ENCODE measurements at places on chromosomes 4 and X. TPM values are rescaled to one million over a fixed set of nuclear protein-coding genes. Genes with fewer than 3 reads are reported as not detected.

DNA sequence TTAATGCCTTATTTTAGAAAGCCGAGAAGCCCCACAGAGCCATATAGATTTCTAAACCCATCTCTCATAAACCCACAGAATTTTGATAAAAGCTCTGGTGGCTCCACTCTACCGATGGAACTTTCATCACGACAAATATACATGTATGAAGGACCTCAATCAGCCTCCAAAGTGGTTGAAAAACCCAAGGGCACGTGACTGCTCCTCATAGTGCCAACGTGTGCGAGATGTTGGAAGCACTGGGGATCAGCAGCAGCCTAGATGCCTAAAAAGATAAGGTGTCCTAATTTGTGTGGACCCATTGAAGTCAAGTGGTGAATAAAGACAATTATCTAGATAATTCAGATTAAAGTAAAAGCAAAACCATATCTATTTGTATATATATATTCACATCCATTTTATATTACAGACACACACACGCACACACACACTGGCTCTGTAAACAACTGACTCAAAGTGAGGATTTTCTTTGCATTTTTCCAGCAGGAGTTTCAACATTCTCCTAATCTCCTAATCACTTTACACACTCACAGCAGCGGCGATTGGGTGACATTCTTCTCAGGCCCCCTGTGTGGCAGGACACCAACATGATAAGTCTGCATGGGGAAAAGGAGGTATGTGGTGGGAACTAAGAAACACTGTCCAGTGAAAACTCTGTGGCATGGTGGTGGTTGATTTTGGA is 2.8 kb upstream of the PITX2 start:
- peaks cover 26% of the 10 kb centered on the region for H3K4me1 ChIP-seq
- H3K36me3 ChIP-seq = peaks cover 13% of the 10 kb centered on the region
- no peak overlapping the region for H3K4me3 ChIP-seq
- DNase-seq = no peak
- H3K27ac ChIP-seq = no peak overlapping the region

Gene TCEAL5
- not detected for total RNA-seq

Gene CXCL6
- not detected for total RNA-seq

DNA sequence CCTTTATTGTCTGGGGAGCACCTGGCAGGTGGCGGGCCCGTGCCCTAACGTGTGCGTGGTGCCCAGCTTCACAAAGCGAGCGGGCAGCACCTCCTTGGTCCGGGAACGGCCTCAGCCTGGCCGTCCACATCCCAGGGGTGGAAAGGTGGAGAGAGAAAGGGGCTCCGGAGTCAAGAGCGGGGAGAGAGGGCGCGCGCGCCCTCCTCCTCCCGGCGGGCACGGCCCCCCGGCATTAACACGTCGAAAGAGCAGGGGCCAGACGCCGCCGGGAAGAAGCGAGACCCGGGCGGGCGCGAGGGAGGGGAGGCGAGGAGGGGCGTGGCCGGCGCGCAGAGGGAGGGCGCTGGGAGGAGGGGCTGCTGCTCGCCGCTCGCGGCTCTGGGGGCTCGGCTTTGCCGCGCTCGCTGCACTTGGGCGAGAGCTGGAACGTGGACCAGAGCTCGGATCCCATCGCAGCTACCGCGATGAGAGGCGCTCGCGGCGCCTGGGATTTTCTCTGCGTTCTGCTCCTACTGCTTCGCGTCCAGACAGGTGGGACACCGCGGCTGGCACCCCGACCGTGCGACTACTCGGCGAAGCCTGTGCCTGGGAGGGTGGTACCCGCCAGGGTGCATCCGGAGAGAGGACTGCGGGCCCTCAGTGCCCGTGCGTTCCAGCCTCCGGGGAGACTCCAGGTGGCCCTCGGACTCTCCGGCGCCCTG is at the start of gene KIT:
TSS of gene KIT (plus strand) at position 407 of the 701 bp plus-strand sequence. CDS start at position 465, 58 bp downstream.
- DNase-seq = peak; percentile 94
- H3K4me3 ChIP-seq = peak within 1 kb of the TSS; percentile 84
- peaks cover 39% of the 10 kb centered on the region for H3K4me1 ChIP-seq
- peaks cover 5% of the 10 kb centered on the region for H3K27me3 ChIP-seq
- no peaks in the 10 kb centered on the region for H3K36me3 ChIP-seq
- H3K27ac ChIP-seq = no peak within 1 kb of the TSS

- no peaks in the 10 kb centered on the region for H3K27me3 ChIP-seq
- no peak overlapping the region for H3K4me3 ChIP-seq
- no peak overlapping the region for H3K27ac ChIP-seq
- no peaks in the 10 kb centered on the region for H3K4me1 ChIP-seq
Observed at GRCh38 chr4:82965763-82966162, 44.9 kb downstream of the LIN54 start.

Gene SLC9B1
- total RNA-seq = 1.3 TPM

GRCh38 chr4:94036964-94037363 is 170.7 kb upstream of the SMARCAD1 start:
- H3K36me3 ChIP-seq = no peaks in the 10 kb centered on the region
- H3K27ac ChIP-seq = no peak overlapping the region
- DNase-seq = no peak
- no peak overlapping the region for H3K4me3 ChIP-seq
- peaks cover 11% of the 10 kb centered on the region for H3K4me1 ChIP-seq
- H3K27me3 ChIP-seq = peaks cover 2% of the 10 kb centered on the region

Gene SMIM10
- 4.7 TPM for total RNA-seq

Gene NRK
- 13.1 TPM for total RNA-seq

Gene FAM9C
- not detected for total RNA-seq

- H3K27ac ChIP-seq = peak overlapping the region; percentile 2
- peaks cover 4% of the 10 kb centered on the region for H3K4me1 ChIP-seq
- no peaks in the 10 kb centered on the region for H3K27me3 ChIP-seq
- no peak for DNase-seq
Observed at GRCh38 chrX:136975684-136976470, 57.9 kb downstream of the GPR101 start.

- H3K4me3 ChIP-seq = no peak overlapping the region
- no peak for DNase-seq
- H3K4me1 ChIP-seq = no peaks in the 10 kb centered on the region
- peaks cover 18% of the 10 kb centered on the region for H3K27me3 ChIP-seq
- no peak overlapping the region for H3K27ac ChIP-seq
Observed at GRCh38 chr4:174340714-174341113, 57.0 kb downstream of the CEP44 start.

GRCh38 chrX:9871701-9872268 is 85.6 kb downstream of the SHROOM2 start:
- no peak overlapping the region for H3K27ac ChIP-seq
- H3K4me3 ChIP-seq = no peak overlapping the region
- no peaks in the 10 kb centered on the region for H3K36me3 ChIP-seq
- no peak for DNase-seq
- peaks cover 7% of the 10 kb centered on the region for H3K4me1 ChIP-seq
- H3K27me3 ChIP-seq = no peaks in the 10 kb centered on the region

- DNase-seq = no peak
- no peak overlapping the region for H3K4me3 ChIP-seq
- peaks cover 3% of the 10 kb centered on the region for H3K27me3 ChIP-seq
Observed at GRCh38 chr4:11111876-11112275, 316.8 kb downstream of the HS3ST1 start.

Gene ABLIM2
- 0.64 TPM for total RNA-seq

GRCh38 chr4:11429699-11430045 is 978 bp upstream of the HS3ST1 start:
- H3K4me1 ChIP-seq = peaks cover 15% of the 10 kb centered on the region
- H3K27ac ChIP-seq = no peak overlapping the region
- no peaks in the 10 kb centered on the region for H3K36me3 ChIP-seq

DNA sequence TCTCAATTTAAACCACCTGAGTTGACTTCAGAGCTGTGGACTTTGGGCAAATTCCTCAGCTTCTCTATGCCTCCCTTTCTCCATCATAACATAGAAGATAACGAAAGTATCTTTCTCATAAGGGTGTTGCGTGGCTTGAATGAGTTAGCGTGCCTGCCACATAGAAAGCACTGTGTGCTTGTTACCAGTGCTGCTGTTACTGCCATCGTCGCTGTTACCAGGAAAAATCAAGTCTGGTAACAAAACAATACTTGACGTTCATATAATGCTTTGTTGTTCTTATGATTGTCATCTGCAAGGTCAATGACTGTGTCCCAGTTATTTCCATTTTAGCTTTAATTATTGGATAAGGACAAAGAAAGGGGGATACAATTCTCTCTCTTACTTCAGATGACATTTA is 64.4 kb downstream of the DDX60L start:
- no peak overlapping the region for H3K27ac ChIP-seq
- H3K36me3 ChIP-seq = peaks cover 11% of the 10 kb centered on the region
- no peak for DNase-seq
- no peak overlapping the region for H3K4me3 ChIP-seq
- no peaks in the 10 kb centered on the region for H3K27me3 ChIP-seq
- H3K4me1 ChIP-seq = peaks cover 5% of the 10 kb centered on the region

Gene TSR2
- total RNA-seq = 23.8 TPM

DNA sequence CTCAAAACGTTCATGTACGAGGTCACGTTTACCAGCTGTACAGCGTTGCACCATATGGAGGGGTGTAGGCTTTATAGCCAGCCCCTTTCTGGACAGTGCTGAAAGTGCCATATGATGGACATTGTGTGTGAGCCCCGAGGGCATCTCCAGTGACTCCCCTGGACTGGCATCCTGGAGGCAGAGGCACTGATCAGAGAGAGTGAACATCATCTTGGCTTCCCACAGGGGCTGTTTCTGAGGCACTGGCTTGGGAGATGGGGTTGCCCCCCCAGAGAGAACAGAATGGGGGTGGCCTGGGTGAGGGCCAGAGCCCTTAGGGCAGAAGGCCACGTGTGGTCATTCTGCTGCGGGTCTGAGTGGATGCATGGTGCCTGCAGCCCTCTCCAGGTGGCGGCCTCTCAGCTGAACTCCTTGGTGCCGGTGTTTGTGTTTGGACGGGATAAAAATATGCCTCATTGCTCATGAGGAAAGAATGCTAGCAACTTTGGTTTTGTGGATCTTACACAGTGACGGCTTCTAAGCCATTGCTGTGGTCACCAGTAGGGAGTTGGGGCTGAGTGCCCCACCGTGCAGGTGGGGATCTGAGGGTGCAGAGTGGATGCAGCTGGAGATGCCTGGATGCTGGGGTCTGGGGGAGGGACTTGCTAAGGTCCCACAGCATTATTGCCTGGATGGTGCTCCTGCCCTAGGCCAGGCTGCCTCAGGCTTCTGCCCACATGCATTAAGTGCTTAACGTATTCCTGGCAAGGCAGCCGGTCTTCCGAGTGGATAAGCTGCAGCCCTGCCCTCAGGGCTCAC is 3.4 kb downstream of the WFS1 start:
- peak overlapping the region; percentile 83 for H3K27ac ChIP-seq
- peaks cover 1% of the 10 kb centered on the region for H3K27me3 ChIP-seq
- peak; percentile 69 for DNase-seq
- H3K36me3 ChIP-seq = no peaks in the 10 kb centered on the region
- H3K4me1 ChIP-seq = peaks cover 57% of the 10 kb centered on the region

Data from chondrocyte (in vitro differentiated cells).